Fibroblast of villous mesenchyme (primary cell): ENCODE measurements at places on chromosomes 7 and 10.
A peak's percentile ranks its signal among the peaks of the same experiment; 100 is the strongest.

GRCh38 chr7:128115336-128115820, 84.1 kb upstream of the LRRC4 start:
- DNase-seq, result peak; percentile 26

GRCh38 chr10:129758207-129759021, 205.7 kb downstream of the EBF3 start:
- no peak for DNase-seq

GRCh38 chr10:101047268-101047667, 14.5 kb upstream of the KAZALD1 start:
- DNase-seq, result no peak

DNA sequence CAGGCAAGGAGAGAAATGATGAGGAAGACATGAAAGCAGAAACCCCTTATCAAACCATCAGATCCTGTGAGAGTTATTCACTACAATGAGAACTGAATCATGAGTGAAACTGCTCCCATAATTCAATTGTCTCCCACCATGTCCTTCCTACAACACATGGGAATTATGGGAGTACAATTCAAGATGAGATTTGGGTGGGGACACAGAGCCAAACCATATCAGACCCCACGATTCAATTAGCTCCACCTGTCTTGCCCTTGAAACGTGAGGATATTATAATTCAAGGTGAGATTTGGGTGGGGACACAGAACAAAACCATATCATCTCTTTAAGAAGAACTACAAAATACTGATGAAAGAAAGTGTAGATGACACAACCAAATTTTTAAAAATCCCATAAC, 128.9 kb downstream of the IMMP2L start:
- DNase-seq, result no peak

DNA sequence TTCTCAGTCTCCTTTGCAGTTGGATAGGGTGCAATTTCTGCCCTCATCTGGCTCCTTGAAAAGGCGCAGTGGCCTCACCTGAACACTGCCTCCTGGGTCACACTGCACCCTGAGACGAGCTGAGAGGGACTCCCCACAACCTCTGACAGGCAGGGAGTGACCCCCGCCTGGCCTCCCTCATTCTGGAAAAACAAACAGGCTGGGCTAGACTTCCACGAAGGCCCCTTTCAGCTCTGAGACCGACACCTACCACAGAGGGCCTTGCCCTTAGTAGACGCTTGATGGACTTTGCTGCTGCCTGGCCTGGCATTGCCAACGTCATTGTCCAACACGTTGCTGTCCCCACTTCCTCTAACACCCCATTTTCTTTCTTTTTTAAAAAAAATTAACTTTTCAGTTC, 8.6 kb downstream of the FAM241B start:
- DNase-seq, result no peak

- DNase-seq, result no peak
These were observed 6.3 kb downstream of the PSMA2 start for GRCh38 chr7:42925630-42926029.

DNA sequence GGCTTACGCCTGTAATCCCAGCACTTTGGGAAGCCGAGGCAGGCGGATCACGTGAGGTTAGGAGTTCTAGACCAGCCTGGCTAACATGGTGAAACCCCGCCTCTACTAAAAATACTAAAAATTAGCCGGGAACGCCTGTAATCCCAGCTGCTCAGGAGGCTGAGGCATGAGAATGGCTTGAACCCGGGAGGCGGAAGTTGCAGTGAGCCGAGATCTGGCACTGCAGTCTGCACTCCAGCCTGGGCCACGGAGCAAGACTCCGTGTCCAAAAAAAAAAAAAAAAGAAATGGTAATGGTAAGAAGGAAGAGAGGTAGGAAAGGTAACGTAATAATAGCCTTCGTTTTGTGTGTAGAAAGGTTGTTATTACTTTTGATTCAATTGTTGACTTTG, 1.2 kb downstream of the HSPA14 start:
- peak; percentile 21 for DNase-seq

- no peak for DNase-seq
These were observed 55.7 kb upstream of the TMEM229A start for GRCh38 chr7:124088590-124088989.

GRCh38 chr10:68813559-68813958, 13.8 kb upstream of the STOX1 start:
- no peak for DNase-seq

GRCh38 chr7:18400726-18401125, 94.8 kb upstream of the HDAC9 start:
- DNase-seq, result peak; percentile 55

GRCh38 chr7:50456371-50457123, 6.4 kb upstream of the FIGNL1 start:
- no peak for DNase-seq

GRCh38 chr10:85922356-85923129, 444.1 kb downstream of the GRID1 start:
- no peak for DNase-seq

- no peak for DNase-seq
These were observed 12.5 kb upstream of the CUX1 start for GRCh38 chr7:101804967-101805366.

DNA sequence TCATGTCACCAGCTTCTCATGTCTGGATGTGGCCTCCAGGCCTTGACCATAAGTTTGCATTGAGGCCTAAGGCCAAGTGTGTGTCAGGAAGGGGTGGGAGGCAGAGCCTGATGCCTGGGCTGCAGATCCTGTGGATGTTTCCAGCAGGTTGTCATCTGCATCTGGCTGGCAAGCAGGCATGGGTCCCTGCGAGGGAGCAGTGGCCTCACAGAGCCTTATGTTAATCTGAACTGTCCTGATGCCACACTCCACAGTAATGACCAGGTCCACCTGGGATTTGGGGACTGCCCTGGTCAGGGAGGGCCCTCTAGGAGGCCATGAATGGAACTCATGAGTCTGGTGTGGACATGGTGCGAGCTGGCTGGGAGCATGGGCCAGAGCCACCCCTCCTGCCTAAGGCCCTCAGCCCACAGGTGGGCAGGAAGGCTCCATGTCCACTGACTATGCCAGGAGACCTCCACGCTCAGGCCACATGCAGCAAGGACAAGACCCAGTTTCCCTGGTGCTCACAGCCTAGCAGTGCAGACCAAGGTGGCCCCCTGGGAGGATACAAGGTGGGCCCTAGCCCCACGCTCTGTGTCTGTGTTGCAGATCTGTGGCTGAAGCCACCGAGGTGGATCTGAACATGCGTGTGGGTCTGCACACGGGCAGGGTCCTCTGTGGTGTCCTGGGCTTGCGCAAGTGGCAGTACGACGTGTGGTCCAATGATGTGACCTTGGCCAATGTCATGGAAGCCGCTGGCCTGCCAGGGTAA, 83.1 kb downstream of the ADCY1 start:
- no peak for DNase-seq

- DNase-seq, result no peak
These were observed 50.5 kb downstream of the MRPL32 start for GRCh38 chr7:42982604-42983115.

- peak; percentile 14 for DNase-seq
These were observed 48.9 kb upstream of the DUSP5 start for GRCh38 chr10:110448682-110449418.

DNA sequence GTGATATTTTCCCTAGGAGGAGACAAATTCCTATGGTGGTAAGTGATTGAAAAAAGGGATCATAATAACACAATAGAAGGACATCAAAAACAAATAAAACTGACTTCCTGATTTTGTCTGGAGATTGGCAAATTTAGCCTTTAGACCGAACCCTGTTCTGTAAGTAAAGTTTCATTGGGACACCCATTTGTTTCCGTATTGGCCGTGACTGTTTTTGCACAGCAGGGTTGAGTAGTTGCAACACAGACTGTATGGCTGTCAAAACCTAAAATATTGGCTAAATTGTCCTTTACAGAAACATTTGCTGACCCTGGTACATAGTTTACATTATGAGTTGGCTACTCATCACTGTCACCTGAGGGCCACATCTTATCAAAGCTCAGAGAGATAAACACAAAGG, 168.6 kb downstream of the PRKCQ start:
- DNase-seq, result no peak

GRCh38 chr10:131186547-131187253, 124.8 kb downstream of the TCERG1L start:
- DNase-seq, result no peak

GRCh38 chr7:134431815-134432214, 27.1 kb downstream of the AKR1B1 start:
- no peak for DNase-seq

- DNase-seq, result no peak
These were observed 13.2 kb upstream of the GOLGA7B start for GRCh38 chr10:97836446-97836845.

DNA sequence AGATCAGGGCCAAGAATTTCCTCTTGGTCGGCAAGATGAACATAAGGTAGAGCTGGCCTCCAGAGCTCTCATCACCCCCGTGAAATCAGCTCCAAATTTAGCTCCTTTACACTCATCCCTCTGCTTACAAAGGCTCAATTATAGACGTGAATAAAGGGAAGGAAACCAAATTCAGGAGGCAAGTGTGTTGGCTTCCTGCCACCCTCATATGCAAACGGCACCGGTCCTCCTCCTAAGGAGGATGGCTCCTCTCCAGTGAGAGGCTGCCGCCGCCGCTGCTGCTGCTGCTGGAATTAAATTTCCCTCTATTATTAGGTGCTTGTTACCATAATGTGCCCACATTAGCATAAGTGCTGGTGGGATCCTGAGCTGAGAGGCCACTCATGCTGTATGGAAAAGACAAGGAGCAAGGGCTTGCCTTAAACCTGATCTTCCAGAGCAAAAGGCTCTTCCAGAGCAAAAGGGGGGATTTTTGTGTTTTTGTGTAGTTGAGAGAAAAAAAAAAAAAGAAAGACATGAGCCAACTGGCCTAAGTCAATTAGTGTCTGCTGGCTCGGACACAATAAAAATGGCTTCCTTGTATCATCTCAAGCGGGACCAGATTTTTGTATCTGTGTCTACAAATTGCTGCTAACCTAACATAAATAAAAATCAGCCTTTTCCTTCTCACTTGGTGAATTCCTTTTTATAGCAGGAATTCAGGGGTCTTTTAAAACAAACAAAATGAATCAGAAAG, 68.4 kb downstream of the CDHR3 start:
- DNase-seq, result no peak

GRCh38 chr10:110493832-110494426, 3.8 kb upstream of the DUSP5 start:
- no peak for DNase-seq

GRCh38 chr7:37957221-37957970, 37.0 kb downstream of the EPDR1 start:
- no peak for DNase-seq

GRCh38 chr10:51311228-51311627, 236.9 kb downstream of the PRKG1 start:
- no peak for DNase-seq

DNA sequence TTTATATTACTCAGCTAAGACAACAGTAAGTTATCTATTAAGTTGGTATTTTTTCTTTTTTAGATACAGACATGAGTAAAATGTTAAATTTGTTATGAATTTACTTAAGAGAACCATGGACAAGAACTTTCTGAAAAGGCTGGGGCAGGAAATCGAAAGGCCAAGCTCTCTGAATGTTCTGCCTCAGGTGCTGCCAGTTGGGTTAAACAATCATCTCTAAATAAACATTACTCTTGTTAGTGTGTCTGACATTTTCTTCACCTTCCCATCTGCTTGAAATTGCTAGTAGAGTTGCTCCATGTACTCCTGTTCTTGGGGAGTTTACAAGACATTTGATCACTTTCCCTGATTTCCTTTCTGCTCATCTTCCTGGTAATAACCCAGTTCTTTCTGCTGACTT, 87.5 kb downstream of the ANKRD7 start:
- no peak for DNase-seq

GRCh38 chr7:81162771-81163525, 244.1 kb upstream of the SEMA3C start:
- peak; percentile 54 for DNase-seq

GRCh38 chr10:96746503-96746902, 26.2 kb upstream of the PIK3AP1 start:
- no peak for DNase-seq
